ENCODE measurements at places on chromosomes 3 and 15.

DNA sequence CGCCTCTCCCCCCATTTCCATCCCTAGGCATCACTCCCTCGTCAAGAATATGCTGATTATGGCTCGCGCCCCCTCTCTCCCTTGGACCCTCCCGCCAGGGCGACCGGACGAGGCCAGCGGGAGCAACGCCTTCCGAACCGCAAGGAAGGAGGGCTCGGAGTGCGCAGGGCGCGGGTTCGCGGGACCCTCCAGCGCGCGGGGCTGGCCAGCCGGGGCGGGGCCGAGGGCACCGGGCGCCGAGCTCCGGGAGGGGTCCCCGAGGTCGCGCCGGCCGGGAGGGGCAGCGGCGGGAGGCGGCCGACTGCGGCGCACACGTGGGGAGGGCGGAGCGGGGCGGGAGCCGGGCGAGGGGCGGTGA is 483 bp downstream of the EHD4 start:
- DNase-seq: no peak

- DNase-seq: no peak
Measured at GRCh38 chr15:63712828-63713520, 115.8 kb downstream of the FBXL22 start.

- no peak for DNase-seq
Measured at GRCh38 chr3:24433838-24434591, 60.6 kb downstream of the THRB start.

DNA sequence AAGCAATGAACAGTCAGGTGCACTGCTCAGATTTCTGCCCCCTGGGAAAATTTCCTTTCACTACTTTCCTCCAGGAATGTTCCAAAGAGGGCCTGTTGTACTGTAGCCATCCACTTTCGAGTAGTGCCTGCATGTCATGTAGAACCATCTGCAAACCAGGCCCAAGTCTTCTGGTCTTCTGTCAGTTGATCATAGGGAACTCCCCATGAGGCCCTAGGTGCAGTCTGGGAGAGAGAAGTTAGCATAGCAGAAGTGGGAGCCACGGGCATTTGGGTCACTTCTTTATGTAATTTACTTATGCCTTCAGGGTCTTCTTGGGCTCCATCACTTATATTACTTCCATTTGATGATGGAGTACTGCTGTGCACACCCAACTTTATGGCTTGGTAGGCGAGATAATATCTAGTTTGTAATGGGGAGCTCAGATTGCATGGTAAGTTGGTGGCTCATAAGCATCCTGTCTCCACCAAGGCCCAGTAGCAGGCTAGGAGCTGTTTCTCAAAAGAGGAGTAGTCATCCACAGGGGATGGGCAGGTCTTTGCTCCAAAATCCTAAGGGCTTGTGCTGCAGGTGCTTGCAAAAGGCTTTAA is 151.4 kb downstream of the NFKBIZ start:
- no peak for DNase-seq

DNA sequence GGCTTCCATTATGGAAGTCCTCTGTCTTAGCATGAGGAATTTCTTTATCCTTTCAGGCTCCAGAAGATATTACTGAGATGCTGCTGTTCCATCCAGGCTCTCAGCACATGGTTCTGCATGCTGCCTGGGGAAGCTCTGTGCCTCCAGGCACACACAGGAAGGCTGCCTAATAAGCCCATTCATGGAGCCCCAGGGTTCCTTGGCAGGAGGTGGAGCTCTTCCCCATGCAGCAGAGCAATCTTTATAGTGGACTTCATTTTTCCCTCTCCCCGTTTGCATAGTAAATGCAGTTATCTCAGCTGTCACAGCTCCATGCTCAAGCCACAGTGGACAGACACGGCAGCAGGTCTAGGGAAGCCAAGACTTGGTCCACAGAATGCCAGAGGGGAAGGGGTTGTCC is 57.6 kb downstream of the BOC start:
- DNase-seq: no peak

DNA sequence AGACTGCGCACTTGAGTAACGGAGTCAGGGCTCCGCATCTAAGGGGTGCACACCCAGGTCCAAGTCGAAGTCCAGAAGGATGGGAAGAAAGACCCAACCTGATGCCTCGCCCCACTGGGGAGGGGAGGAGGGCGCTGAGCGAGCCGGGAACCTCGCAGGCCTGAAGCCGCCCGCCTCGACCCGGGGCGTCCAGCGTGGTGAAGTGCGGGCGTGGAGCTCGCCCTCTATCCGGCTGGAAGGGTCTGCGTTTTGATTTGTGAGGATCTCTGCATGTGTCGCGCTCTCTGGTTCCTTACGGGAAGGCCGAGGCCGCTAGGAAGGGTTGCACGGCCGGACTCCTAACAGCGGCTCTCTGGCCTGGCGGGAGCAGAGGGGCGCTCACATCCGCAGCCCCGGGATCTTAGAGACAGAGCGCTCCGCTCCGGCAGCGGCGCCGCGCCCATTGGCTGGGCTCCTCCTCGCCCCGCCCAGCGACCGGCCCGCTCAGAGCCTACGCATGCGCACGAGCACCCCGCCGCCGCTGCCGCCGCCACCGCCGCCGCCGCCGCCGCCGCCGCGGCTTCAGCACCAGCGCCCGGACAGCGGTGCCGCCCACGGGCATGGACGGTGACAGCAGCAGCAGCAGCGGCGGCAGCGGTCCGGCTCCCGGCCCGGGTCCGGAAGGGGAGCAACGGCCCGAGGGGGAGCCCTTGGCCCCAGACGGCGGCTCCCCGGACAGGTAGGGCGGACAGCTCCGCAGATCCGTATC is at the start of gene DISP2:
TSS of gene DISP2 (plus strand) at position 497 of the 748 bp plus-strand sequence. CDS start at position 600, 103 bp downstream.
- DNase-seq: peak; percentile 92

- DNase-seq: no peak
Measured at GRCh38 chr15:94033683-94034020, 197.7 kb upstream of the MCTP2 start.

DNA sequence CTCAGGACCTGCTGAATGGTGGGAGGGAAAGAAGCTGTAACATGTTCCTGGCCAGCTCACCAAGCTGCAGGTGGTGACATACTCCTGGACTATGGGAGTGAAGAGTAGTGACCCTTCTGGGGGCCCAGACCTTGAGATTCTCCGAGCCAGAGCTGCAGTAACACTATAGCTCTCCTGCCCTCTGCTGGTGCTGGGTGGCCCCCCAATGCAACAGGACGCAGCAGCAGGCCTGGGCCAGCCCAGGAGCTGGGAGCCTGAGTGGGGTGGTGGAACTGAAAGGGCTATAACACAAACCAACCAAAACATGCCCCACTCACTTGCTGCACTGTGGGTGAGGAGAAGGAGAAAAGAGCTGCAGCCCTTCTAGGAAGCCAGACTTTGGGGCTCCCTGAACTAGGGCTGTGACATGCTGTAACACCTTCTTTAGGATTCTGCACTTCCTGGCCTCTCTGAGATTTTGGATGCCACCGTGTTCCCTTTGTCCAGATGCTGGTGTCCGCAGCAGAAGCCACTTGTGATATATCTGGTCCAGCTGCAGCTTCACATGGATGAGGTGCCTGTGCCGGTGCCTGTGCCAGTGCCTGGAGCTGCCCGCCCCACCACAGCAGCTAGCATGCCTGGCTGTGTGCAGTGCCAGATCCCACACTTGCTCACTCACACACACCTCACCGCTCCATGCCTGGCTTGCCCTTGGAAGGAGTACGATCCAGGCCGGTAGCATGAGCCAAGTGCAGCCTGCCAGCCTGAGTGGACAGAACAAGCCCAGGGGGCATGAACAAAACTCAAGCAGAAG is 636.8 kb upstream of the KCNMB2 start:
- DNase-seq: no peak

DNA sequence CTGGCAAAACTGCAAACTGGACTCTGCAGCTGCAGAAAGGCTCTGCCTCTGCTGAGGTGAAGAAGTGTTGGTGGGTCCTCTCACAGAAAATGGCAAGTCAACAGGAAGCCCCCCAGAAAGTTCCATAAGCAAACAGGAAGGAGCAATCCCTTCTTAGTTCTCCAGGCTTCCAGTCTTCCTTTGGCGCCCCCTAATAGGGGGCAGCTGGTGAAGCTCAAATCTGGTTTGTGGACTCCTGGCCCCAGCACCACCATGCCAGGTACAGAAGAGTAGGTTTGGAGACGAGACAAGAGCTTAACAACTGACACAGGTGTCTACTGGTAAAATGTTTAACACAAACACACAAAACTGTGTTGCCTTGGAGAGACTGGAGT is 35.5 kb downstream of the LEO1 start:
- DNase-seq: no peak

GRCh38 chr3:29261119-29261518 is 19.8 kb upstream of the RBMS3 start:
- no peak for DNase-seq

All from Right ventricle myocardium superior (tissue), 1 donor.